ENCODE measurements at places on chromosomes 5 and 9. TPM values are rescaled to one million over a fixed set of nuclear protein-coding genes. Genes with fewer than 3 reads are reported as not detected.
A peak's percentile ranks its signal among the peaks of the same experiment; 100 is the strongest.

The PCDHA9 gene
- total RNA-seq: not detected

The PCSK1 gene
- 0.38 TPM for total RNA-seq

The AK3 gene
- 197 TPM for total RNA-seq

DNA sequence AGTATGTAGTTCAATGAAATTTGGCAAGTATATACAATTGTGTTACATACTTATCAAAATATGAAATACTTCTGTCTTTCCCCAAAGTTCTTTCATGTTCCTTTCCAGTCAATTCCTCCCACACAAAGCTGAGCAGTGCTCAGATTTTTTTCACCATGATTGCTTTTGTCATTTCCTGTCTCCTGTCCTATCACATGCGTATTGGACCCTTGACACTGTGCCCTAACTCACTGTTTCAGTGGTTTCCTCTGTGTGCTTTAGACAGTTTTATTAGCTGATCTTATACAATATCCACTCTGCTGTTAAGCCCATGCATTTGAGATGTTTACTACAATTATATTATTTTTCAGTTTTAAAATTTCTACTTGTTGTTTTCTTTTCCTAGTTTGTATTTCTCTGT lies 463.6 kb upstream of the MEF2C start:
- DNase-seq: no peak

The ERGIC1 gene
- 79.4 TPM for total RNA-seq

- DNase-seq: no peak
These were observed 28.5 kb downstream of the ANKDD1B start for GRCh38 chr5:75639535-75640311.

GRCh38 chr5:103132684-103133083 lies 12.6 kb downstream of the PPIP5K2 start:
- DNase-seq: no peak

- DNase-seq: no peak
These were observed 105.7 kb upstream of the MEGF10 start for GRCh38 chr5:127184851-127185250.

- no peak for DNase-seq
These were observed 96.6 kb downstream of the GALNT10 start for GRCh38 chr5:154287136-154287535.

DNA sequence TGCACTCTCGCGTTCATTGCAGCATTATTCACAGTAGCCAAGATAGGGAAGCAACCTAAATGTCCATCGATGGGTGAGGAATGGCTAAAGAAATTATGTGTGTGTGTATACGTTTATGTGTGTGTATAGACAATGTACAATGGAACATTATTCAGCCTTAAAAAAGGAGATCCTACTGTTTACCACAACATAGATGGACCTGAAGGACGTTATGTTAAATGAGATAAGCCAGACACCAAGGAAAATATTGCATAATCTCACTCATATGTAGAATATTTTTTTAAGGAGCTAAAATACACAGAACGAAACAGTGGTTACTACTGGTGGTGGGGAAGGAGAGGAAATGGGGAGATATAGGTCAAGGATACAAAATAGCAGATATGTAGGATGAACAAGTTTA lies 2.4 kb downstream of the KIF2A start:
- no peak for DNase-seq

DNA sequence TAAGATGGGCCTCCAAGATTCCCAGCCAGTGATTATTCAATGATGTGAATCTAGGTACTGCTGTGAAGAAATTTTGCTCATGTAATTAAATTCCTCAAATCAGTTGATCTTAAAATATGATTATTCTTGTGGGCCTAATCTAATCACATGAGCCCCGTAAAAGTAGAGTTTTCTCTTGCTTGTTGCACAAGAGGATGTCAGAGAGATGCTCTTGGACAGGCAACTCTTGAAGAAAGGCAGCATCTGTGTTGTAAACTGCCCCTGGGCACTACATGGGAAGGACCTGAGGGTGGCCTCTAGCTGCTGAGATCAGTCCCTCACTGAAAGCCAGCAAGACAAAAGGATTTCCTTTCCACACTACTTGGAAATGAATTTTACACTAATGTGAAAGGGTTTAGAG lies 132.9 kb downstream of the TRPM3 start:
- no peak for DNase-seq

DNA sequence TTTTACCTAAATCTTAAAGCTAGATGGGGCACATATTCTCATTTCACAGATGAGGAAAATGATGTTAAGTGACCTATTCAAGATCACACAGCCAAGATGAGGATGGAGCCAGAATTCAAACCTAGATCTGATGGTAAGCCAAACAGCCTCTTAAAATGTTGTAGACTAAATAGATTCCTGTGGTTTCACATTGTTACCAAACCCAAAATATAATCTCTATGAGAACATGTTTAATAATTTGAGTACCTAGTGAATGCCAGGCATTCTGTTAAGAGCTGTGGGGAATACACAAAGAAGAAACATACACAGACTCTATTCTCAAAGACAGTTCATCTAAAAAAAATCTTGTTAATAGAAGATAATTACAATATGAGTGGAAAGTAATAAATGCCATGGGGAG lies 25.2 kb downstream of the HOMER1 start:
- no peak for DNase-seq

The RNF44 gene
- 28.2 TPM for total RNA-seq

DNA sequence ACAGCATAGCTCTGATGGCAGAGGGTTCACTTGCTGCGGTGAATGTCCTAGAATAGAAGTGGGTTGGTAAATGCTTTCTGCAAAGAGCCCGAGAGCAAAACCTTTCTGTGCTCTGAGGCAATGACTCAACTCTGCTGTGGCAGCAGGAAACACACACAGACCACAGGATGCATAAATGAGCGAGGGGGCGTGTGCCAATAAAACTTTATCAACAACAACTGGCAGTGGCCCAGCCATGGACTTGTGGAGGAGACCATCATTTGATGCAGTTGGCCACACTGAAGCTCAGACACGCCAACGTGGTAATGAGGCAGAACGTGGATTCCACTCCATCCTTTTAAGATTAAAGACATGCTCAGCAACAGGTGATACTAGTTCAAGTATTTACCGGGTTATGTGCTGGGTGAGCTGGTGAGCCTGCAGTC lies 6.8 kb downstream of the MRPL36 start:
- no peak for DNase-seq

The SELENOP gene
- total RNA-seq: 213 TPM

The CAMSAP1 gene
- 20.0 TPM for total RNA-seq

DNA sequence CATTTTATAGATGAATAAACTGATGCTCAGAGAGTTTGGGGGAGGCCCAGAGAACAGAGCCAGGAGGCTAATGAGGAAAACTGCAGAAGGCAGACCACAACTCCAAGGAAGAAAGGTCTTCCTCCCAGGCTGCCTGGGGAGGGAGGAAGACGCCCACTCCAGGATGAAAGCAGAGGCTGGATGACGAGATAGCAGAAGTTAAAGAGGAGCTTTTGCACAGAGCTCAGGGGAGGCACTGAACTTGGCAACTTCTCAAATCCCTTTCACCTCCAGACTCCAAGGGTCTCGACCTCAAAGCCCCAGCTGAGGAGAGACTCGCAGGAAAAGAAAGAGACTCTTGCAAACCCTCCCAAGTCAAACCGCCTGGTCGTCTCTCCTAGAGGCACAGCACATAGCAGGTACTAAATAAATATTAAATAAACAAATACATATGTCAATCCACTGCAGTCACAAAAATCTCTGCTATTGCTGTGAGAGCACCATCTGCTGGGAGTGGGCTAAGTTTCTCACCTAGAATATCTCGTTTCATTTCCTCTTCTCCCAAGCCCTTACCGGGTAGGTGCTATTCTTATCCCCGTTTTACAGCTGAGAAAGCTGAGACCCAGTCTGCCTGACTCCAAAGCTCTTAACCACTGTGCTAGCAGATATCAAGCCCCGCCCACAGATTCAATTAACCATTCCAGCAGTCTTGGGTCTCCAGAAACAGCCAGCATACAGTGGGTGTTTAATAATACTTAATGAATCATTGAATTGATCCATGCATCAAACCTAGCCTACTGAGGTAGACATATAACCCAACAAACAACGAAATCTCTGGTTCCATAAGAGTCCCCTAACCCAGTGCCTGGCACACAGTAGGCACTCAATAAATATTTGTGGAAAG lies 97.8 kb upstream of the HAND1 start:
- DNase-seq: no peak

DNA sequence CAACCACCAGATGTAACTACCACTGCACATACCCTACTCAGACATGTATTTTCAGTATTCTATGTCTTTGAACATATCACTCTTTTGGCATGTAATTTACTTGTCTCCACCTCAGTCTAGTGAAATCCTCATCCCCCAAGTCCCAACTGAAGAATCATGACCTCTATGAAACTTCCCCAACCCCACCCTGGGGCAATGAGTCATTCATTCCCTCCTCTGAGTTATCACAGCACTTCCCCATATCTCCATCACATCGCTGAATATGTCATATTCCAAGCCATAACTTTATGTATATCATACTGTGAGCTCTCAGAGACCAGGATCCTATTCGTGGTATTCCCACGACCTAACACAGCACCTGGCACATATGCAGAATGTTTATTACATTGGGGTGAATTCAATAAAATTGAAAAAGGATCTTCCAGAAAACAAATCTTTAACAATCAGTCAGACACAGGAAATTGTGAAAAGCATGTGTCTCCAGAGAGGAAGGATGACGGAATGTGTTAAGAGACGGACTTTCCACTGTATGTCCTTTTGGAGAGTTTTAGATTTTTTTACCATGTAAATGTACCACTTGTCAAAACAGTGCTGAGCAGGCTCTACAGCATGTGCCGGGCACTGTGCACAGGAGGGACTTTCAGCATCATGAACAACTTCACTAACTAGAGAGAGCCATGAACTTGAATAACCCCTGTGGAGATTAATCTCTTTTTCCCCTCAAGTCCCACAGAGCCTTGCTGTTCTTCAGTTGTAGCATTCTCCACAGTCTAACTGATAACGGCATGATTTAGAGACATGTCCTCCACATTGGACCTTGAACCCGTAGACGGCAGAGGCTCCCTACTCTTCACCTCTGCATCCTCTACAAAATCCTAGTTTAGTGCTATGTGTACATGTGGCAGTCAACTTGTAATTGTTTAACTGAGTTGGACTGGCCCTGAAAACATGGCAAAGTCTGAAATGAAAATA lies 213.5 kb downstream of the GLIS3 start:
- DNase-seq: peak; percentile 40

DNA sequence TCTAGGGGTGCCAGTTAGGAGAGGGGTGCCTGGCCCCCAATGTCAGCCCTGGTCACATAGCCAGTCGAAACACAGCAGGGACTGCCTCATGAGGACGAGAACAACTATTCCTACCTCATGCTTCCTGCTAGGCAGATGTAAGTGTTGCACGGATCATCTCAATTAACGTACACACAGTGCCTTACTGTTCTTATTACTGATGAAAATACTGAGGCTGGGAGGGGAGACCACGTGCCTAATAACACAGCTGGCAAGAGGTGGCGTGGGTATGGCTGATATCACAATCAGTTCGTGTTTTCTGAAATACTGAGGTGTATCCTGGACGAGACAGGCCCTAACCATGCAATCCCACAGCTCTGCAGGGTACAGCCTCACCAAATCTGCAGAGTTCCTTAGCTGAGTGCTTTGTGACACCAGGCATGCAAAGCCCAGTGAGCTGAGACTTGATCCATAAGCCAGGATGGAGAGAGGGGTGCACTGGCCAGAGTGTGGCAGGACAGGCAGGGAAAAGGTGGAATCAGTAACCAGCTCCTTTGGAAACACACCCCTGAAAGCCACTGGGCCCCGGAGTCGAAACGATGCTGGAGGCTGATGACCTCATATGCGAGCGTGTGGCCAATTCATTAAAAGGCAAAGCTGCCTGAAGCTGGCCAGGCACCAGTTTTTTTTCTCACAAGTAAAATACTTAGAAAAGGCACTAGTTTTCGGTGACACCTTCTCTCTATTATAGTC lies 63.9 kb downstream of the PRRT1B start:
- DNase-seq: peak; percentile 61

- DNase-seq: no peak
These were observed 148.3 kb upstream of the MOCS2 start for GRCh38 chr5:53257806-53258373.

All from left ventricle myocardium inferior (tissue), 1 donor.